Stimulated activated memory B cell treated with anti-CD40 and anti-IgM and Interleukin-4, amounts not matched to agents 10 μg/mL and 1 μg/mL and 100 μg/mL, for 72 hours (primary cell): ENCODE measurements at places on chromosomes 6 and 20.
A peak's percentile ranks its signal among the peaks of the same experiment; 100 is the strongest.

DNA sequence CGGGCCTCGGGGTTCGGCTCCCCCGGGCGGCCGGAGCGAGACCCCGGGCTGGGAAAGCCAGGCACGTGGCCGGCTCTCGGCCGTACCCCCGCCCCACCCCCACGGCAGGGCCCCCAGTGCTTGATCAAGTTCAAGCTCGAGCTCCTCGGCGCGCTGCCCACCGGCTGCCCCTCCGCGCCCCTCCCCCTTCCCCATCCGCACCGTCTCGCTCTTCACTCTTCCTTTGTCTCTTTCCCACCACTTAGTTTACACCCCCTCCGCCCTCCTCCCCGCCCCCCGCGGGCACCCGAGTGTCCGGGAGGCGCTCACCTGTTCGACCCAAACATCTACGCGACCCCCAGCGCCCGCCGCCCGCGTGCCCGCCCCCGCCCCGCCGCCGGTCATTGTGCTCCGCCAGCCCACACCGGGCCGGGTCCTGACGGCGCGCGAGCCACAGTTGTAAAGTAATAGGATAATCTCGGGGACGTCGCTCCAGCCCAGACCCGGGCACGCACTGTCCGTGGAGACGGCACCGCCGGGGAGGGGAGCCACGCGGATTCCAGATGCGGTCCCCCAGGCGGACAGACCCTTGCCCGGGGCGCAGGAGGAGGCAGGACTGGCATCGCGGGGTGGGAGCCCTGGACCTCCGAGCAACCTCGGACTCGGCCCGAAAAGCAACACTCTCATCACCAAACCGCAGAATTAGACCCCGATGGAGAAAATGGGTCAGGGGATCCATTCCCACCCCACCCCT, 100.7 kb downstream of the NOL4L start:
- ATAC-seq: peak; percentile 21

DNA sequence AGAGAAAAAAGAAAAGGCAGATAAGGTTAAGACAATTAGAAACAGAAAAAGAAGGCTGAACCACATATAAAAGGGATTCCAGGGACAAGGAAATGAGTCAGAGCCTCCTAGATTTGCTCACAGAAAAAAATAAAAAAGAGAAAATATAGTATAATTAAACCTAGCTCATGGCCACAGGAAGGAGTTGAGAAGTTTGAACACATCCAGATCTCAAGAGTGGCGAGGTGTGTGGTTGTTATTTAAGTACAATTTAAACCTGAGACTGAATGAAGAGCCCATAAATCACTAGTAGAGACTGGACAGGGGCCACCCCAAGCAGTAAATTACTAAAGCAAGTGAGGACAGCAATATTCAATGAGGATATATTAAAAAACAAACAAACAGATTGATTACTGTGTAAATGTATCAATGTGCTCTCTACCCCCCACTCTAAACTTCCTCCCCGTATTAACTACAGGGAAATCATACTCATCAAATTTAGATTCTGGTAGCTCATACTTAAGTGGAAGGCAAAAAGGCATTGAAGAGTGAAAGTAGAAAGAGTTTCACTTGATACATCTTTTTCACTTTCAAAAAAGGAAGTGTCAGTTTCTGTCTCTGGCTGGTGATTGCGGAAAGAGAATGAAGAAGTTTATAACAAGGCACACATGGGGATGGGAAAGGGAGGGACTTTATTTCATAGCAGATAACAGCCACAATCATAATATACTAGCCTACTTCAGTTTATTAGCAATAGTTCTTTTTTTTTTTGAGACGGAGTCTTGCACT, 49.3 kb upstream of the SCAF8 start:
- peak; percentile 86 for ATAC-seq

GRCh38 chr6:150584065-150584464, 15.6 kb upstream of the PLEKHG1 start:
- no peak for ATAC-seq

DNA sequence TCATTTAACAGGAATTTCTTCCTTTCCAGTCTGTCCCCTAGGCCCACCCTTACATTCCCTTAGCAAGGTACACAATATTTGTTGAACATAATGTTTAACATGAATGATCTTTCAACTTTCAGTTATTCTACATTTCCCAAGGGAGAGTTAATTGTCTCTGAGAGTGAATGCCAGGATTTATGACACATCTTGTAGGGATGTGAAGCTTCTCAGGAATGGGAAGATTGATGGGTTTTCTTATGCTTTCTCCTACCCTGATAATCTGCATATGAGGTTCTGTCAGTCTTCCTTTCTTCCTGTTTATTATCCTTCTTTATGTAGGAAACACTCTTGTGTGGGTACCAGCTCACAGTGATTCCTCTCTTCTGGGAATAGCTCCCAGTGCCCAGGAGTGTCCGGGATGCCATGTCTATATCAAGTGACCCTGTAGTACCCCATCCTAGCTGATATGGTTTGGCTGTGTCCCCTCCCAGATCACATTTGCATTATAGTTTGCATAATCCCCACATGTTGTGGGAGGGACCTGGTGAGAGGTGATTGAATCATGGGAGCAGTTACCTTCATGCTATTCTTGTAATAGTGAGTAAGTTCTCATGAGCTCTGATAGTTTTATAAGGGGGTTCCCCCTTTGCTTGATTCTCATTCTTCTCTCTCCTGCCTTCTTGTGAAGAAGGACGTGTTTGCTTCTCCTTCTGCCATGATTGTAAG, 7.1 kb upstream of the FYN start:
- ATAC-seq: no peak

- ATAC-seq: no peak
Measured at GRCh38 chr6:135606392-135606791, 108.9 kb upstream of the AHI1 start.

DNA sequence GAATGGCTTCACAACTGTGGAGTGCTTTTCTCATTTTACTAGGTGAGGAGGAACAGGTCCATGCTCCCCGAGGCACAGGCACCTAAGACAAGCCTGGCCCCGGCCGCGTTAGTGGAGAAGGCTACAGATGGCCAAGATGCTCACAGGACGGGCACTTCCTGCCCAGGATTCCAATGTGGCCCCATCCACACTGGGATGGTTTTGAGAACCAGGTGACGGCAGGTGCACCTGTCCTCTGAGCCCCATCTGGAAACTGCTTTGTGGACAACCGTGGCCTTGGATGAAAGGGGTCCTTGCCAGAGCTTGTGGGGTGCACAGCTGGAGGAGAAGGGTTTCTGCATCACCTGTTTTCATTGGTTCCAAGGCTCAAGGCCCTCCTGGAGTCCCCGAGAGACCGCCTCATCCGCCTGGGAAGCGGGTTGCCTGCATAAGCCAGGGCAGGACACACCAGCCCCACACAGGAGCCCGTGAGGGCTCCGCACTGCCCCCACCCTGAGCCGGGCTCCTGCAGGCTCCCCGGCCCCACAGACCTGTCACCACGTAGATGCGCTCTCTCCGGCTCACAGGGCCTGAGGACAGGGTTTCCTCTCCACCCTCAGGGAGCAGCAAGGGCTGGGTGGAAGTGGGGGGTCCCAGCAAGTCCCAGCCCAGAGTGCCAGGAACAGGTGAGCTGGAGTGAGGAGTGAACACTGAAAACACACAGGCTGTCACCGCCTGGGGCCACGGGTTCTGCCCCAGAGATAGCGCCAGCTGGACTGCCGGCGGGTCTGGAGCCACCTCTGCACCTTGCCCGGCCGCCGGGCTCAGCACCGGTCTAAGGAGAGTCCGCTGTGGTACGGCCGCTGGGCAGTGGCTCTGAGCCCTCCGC, 18.3 kb downstream of the NTSR1 start:
- no peak for ATAC-seq

- no peak for ATAC-seq
Measured at GRCh38 chr6:128570680-128571063, 50.3 kb upstream of the PTPRK start.

DNA sequence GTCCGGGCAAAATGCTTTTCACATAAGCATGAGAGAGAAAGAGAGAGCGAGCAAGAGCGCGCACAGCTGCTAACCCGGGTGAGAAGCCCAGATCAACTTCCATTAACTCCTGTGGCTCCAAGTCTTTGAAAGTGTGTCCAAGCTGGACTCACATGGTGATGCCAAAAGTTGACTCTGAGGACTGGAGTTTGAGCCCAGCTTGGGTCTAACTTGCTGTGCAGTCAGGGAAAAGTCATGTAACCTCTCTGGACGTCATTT, 357.2 kb upstream of the SULF2 start:
- ATAC-seq: no peak

DNA sequence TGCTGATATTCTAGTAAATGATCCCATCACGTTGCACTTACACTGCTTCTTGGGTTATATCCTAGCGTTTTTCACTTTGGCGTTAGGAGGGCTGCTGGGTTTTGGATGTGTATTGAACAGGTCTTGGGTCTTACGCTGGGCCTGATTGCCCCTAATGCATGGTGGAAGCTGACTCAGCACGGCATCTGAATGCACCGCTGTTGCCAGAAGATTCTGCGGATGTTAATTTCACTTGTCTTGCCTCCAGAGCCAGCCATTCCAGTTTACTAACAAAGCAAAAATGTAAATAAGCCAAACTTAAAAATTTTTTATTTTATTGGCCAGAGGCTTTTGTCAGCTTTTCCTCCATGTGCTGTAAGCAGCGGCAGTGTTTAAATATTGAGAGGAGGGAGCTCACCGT, 233.5 kb downstream of the TMEM242 start:
- ATAC-seq: no peak

DNA sequence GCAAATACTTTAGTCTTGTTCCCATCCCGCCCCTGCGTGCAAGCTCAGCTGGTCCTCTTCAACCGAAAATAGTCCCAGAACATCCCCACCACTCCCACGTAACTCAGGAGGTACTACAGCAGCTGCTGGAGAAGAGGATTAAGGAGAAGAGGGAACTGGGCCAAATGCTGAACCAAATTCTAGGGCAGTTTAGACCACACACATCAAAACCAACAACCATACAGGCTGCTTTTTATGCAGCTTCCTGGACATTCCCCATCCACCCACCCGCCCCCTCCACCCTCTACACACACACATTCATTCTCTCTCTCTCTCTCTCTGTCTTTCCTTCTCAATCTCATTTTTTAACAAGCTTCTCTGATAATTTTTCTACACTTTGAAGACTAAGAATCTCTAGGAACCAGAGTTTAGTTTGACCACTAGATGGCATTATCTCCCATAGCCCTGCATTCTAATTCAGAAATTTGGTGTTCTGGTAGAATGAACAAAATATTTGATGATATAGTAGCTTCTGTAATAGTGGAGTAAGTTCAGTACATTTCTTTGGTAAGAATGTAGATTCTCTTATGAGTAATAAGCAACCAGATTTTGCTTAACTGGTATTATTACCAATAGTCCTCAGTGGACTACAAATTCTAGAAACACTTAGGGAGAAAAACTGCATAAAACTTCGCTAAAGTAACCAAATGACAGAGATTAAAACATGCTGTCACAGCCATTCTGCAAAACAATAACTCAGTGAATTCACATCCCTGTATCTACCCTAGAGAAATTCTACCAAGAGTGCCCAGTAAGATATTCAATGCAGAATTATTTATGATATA, 52.1 kb upstream of the BEND6 start:
- ATAC-seq: no peak

GRCh38 chr6:128464790-128465189, 55.6 kb downstream of the PTPRK start:
- no peak for ATAC-seq

GRCh38 chr6:130105996-130106704, 87.8 kb downstream of the L3MBTL3 start:
- ATAC-seq: peak; percentile 87
